ENCODE measurements at places on chromosomes 2 and 18.

DNA sequence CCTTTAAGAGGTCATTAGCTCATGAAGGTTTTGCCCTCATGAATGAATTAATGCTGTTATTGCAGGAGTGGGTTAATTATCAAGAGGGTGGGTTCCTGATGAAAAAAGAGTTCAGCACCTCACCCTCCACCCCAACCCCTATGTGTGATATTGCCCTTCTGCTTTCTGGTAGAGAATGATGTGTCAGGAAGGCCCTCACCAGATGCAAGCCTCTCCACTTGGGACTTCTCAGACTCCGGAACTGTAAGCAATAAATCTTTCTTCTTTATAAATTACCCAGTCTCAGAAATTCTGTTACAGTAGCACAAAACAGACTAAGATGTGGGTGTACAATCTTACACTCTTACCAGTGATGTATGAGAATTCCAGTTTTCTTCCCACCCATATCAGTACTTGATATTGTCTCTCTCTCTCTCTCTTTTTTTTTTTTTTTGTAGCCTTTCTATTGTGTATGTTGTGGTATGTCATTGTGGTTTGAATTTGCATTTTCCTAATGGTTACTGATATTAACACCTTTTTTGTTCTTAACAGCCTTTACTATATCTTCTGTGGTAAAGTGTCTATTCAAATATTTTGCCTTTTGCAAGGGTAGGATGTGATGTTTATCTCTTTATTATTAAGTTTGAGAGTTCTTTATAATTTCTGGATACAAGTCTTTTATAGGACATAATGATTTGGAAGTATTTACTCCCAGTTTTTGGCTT lies 10.4 kb upstream of the MAP2 start:
- DNase-seq = no peak

- no peak for DNase-seq
Measured at GRCh38 chr2:554444-554843, 122.8 kb downstream of the TMEM18 start.

- DNase-seq = no peak
Measured at GRCh38 chr2:38486213-38487026, 109.3 kb upstream of the ATL2 start.

- no peak for DNase-seq
Measured at GRCh38 chr2:58202404-58202803, 38.7 kb downstream of the FANCL start.

GRCh38 chr2:19775838-19776237 lies 125.9 kb downstream of the TTC32 start:
- DNase-seq = no peak

DNA sequence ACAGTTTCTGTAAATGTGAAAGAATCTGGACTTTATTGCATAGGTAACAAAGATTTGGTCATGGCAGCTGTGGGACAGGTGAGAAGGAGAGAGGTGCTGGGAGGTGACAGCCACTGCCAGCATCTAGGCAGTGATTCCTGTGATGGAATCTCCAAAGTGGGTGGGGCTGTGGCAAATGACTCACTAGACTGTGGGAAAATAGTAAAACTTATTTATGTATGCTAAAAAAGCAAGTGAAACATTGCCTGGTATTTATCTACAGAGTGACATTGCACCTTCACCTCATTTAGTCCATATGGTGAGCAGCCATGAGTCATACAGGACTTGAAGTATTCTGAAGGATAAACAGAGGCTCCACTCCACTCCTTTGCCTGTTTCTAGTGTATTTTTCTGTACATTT lies 145.3 kb upstream of the MEX3C start:
- peak; percentile 56 for DNase-seq

All from keratinocyte (primary cell).